ENCODE measurements at places on chromosomes 3 and 15.

GRCh38 chr15:47570451-47570850 is 146.9 kb upstream of the SEMA6D start:
- no peak overlapping the region for H3K27ac ChIP-seq
- no peaks in the 10 kb centered on the region for H3K4me1 ChIP-seq
- DNase-seq: no peak
- H3K4me3 ChIP-seq: no peak overlapping the region

DNA sequence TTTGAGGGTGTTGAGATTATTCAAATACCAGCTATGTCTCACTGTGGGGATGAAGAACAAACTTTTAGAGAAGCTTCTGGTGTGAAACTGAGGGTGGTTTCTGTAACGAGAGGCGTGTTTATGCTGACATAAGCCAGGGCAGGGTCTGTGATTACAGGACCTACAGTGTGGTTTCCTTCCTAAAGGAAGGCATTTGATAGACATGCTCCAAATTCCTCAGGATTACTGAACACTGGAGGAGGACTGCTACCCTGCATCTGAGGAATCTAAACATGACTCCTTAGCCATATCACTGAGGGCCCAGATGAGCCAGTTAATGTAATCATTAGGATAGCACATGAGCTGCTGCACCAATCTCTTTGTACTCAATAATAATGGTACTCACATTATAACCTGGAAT is 328.4 kb upstream of the UMPS start:
- no peaks in the 10 kb centered on the region for H3K36me3 ChIP-seq

DNA sequence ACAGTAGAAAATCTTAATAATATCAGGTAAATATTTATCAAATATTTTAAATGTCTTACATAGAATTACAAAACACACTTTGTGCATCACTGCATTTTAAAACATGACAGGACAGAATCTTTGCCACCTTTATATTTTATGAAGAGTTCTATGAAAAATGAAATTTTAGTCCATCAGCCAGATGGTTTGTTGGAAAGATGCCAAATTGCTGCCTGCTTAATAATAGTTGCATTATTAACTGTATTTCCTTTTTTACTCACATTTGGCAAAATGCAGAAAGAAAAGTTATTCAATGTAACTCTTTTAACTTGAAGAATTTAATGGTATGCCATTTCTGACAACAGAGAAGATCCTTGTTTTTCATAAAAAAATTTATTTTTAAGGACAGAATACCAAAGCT is 1271.6 kb downstream of the NSUN3 start:
- no peaks in the 10 kb centered on the region for H3K36me3 ChIP-seq
- no peaks in the 10 kb centered on the region for H3K4me1 ChIP-seq
- no peaks in the 10 kb centered on the region for H3K27me3 ChIP-seq
- DNase-seq: no peak
- H3K4me3 ChIP-seq: no peak overlapping the region

DNA sequence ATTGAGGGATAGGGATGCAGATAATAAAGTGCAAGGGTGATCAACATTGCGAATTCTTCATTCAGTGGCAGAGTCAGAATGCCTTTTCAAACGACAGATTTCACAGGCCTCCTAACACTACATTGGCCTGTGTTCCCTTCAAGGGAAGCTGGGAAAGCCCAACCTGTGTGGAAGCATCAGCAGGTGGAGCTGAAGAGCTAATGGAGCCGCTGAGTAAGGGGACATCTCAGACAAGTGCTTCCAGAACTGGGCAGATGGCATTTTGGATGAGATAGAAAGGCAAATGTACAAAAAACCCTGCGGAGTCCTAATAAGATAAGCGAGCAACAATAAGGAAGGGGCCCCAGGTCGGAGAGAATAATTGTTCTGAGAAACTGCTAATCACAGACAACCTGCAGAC is 8.5 kb upstream of the SLC24A5 start:
- peaks cover 53% of the 10 kb centered on the region for H3K27me3 ChIP-seq
- no peak overlapping the region for H3K27ac ChIP-seq
- DNase-seq: no peak
- no peak overlapping the region for H3K4me3 ChIP-seq
- H3K4me1 ChIP-seq: no peaks in the 10 kb centered on the region
- no peaks in the 10 kb centered on the region for H3K36me3 ChIP-seq

DNA sequence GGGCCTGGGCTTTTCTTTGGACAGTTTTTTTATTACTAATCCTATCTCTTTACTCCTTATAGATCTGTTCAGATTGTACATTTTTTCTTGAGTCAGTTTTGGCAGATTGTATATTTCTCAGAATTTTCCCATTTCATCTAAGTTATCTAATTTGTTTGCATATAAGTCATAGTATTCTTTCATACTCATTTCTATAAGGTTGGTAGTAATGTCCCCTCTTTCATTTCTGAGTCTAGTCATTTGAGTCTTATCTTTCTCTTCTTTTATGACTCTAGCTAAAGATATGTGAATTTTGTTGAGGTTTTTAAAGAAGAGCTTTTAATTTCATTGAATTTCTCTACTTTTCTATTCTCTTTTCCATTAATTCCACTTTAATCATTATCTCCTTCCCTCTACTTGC is 27.2 kb downstream of the TRPM1 start:
- H3K27me3 ChIP-seq: peaks cover 37% of the 10 kb centered on the region
- no peak overlapping the region for H3K27ac ChIP-seq
- H3K4me1 ChIP-seq: no peaks in the 10 kb centered on the region
- DNase-seq: no peak

Data from T-helper 17 cell (primary cell).